Osteocyte (in vitro differentiated cells): ENCODE measurements at places on chromosomes 5 and 9. TPM values are rescaled to one million over a fixed set of nuclear protein-coding genes. Genes with fewer than 3 reads are reported as not detected.

Gene NUTM2F
- not detected in 2 replicates for total RNA-seq

Gene TPPP
- 0.13 and 0.16 TPM in 2 replicates for total RNA-seq

Gene IFNA13
- total RNA-seq = not detected in 2 replicates

Gene CCDC180
- total RNA-seq = 10.7 and 14.5 TPM in 2 replicates

Gene KCNT1
- not detected in 2 replicates for total RNA-seq
